ENCODE measurements at places on chromosomes 7 and 10.

DNA sequence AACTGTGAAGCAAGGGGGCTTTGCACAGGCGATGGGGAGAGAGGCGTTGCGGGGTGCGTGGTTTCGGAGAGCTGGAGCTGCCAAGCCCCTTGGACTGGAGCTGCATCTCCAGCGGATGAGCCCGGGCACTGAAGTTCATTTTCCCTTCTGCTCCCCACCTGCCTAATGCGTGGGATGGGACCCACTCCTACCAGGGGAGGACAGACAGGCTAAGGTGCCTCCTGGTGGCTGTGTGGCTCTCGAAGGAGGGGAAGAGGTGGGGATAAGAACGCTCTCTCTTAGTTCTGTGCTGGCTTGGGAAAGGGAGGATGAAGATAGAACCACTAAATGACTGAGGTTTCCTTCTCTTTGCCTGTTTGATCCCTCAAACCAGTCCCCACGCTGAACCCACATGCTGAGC lies 177.6 kb upstream of the PITRM1 start:
- DNase-seq, result no peak

DNA sequence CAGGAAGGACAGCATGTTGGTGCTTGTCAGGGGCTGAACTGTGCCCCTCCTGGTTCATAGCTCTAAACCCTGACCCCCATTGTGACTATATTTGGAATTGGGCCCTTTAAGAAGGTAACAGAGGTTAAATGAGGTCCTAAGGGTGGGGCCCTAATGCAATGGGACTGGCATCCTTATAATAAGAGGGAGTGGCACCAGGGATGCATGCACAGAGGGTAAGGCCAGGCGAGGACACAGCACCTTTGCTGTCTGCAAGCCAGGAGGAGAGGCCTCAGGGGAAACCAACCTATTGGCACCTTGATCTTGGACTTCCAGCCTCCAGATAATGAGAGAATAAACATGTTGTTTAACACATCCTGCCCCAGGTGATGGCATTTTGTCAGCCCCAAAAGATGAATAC lies 61.3 kb upstream of the EBF3 start:
- no peak for DNase-seq

- peak; percentile 30 for DNase-seq
Observed at GRCh38 chr7:55129541-55130394, 111.0 kb downstream of the EGFR start.

- DNase-seq, result no peak
Observed at GRCh38 chr10:132619927-132620326, 82.3 kb downstream of the INPP5A start.

GRCh38 chr7:4851459-4852422 lies 10.1 kb downstream of the PAPOLB start:
- DNase-seq, result no peak

GRCh38 chr7:49089717-49090116 lies 165.4 kb downstream of the CDC14C start:
- no peak for DNase-seq

Measured in NCI-H1105 (cell line).